M059J (cell line): ENCODE measurements at places on chromosomes 2 and 18. TPM values are rescaled to one million over a fixed set of nuclear protein-coding genes. Genes with fewer than 3 reads are reported as not detected.
A peak's percentile ranks its signal among the peaks of the same experiment; 100 is the strongest.

HOXD8 gene
- total RNA-seq, result 0.49 and 0.84 TPM in 2 replicates

GALM gene
- total RNA-seq, result 3.1 and 3.7 TPM in 2 replicates

EVA1A gene
- total RNA-seq, result 122 and 124 TPM in 2 replicates

ABCG5 gene
- total RNA-seq, result not detected in 2 replicates

PECR gene
- 9.0 and 11.5 TPM in 2 replicates for total RNA-seq

COPS7B gene
- 15.5 and 20.8 TPM in 2 replicates for total RNA-seq

OSR1 gene
- total RNA-seq, result 0.15 TPM in 1 of 2 replicates, not detected in the other

TSPYL6 gene
- total RNA-seq, result not detected in 2 replicates

ERICH2 gene
- not detected in 2 replicates for total RNA-seq

DLX1 gene
- total RNA-seq, result 5.6 and 6.8 TPM in 2 replicates

DNAH7 gene
- total RNA-seq, result 0.64 and 1.1 TPM in 2 replicates

METTL5 gene
- total RNA-seq, result 89.6 and 92.4 TPM in 2 replicates

DNA sequence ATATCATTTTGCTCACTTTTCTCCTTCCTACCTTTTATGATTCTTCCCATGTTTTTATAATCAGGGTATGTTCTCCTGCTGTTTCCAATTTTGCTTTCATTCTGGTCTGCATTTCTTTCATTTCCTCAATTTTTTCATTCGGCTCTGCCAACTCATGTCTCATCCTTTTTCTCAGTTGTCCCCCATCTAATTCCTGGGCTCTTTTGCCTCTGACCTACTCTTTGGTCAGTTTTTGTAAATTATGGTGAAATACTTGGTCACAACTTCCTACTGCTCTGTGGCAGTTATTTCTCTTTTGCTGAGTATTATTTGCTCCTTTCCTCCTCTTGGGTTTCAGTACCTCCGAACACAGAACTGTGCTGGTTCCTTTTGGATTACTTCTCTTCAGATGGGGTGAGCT is 27.5 kb downstream of the MYO7B start:
- DNase-seq, result no peak

DNA sequence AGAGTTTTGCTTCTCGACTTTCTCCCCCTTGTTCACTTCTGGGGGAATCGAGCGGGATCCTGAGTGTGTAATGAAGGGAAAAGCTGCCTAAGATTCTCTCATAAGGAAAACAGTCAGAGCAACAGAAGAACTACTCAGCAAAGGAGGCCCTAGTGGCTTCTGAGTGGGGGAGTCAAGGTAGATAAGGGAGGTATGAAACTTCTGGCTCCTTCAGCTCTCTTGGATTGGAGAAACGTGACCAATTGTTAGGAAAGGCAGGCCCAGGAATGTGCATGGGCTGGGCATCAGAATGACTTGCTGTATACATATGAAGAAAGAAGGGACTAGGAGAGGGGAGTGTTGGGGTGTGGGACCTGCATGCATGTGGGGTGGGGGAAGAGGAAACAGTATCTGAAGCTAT is 73.1 kb downstream of the KCNS3 start:
- no peak for DNase-seq

GRCh38 chr2:132937629-132938028 is 267.6 kb upstream of the LYPD1 start:
- DNase-seq, result peak; percentile 47

- no peak for DNase-seq
These were observed 277.7 kb upstream of the PXDN start for GRCh38 chr2:2021995-2022394.

GRCh38 chr2:200130762-200131166 is 175.4 kb downstream of the MAIP1 start:
- peak; percentile 29 for DNase-seq

GRCh38 chr2:178473931-178474330 is 4.5 kb downstream of the FKBP7 start:
- DNase-seq, result peak; percentile 40

DNA sequence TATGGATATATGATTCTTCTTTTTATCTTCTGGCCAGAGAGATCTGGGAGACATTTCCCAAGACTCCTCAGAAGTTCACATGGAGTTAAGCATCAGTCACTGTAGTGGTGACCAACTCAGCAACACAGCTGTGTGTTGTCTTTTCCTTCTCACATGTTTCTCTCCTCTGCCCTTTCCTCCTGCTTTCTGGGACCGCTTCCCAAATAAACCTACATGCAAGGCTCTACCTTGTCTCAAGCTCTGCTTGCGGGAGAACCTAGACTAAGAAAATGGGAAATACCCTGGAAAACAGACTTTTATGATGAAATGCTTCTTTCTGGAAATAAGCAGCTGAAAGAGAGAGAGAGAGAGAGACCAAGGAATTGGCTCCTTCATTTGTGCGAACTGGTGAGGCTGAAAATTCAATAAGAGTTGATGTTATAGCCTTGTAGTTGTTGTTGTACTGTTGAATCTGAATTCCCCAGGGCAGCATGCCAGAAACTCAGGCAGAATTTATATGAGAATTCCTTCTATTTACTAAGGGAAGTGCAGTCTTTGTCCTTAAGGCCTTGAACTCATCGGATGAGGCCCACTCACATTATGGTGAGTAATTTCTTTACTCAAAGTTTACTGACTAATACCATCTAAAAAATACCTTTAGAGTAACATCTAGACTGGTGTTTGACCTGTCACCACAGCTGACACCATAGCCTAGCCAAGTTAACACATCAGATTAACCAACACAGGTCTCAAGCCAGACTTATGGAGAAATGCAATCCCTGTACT is 22.7 kb upstream of the DSC1 start:
- DNase-seq, result no peak

DNA sequence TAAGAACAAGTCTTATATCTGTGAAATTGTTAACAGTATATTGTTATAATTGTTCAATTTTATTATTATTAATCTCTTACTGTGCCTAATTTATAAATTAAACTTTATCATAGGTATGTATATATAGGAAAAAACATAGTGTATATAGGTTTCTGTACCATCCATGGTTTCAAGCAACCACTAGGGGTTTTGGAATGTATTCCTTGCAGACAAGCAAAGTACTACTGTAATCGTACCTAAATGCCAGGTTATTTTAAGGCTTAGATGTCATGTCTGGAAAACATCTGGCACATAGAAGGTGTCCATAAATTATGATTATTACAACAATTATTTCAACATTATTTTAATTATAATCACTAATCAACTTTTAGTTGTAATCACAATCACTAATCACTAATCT is 8.4 kb downstream of the ITSN2 start:
- DNase-seq, result no peak

- DNase-seq, result peak; percentile 38
These were observed 496 bp upstream of the ITGA4 start for GRCh38 chr2:181456660-181457120.

DNA sequence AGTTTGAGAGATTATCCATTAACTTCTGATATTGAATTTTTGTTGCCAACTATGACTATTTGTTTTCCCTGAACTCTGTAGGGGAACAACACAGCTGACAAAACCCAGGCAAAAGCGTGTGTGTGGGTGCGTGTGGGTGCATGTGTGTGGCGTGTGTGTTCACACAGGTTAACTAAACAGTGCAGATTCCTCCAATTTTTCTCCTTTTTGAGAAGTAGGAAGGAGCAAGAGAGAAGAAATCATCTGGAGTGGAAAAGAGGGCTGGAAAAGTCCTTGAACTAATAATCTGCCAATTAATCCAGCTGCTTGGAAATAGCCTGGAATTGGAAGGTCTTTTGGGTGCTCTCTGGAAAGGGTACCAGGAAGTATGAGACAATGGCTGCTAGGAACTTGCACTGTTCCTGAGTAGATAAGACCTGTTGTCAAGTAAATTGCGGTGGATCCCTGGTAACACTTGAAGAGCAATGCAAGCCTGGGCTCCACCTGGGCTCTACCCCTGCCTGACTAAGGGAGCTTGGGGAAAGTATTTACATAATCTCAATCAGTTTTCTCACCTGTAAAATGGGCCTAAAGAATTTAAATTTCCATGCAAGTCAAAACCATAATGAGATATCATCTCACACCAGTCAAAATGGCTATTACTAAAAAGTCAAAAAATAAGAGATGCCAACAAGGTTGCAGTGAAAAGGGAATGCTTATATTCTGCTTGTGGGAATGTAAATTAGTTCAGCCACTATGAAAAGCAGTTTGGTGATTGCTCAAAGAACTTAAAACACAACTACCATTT is 40.5 kb upstream of the IL1R1 start:
- DNase-seq, result no peak

GRCh38 chr2:16152071-16152927 is 211.9 kb downstream of the MYCN start:
- no peak for DNase-seq

DNA sequence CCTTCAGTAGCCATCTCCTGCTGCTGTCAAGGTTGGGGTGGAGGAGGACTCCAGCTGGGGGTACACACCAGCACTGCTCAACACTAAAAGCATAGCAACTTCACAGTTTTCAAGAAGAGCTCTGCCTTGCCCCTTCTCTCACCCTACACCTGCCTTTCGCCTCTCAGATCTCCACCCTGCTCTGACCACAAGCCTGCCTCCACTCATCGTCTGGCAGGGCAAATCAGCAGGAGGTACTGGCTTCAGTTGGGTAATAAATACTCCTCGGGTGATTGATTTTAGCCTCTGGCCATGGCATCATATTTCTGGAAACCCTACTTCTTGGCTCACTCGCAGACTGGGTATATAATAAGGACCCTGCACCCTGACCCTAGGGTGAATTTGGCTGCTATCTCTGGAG is 3.1 kb upstream of the PRKAG3 start:
- peak; percentile 64 for DNase-seq

DNA sequence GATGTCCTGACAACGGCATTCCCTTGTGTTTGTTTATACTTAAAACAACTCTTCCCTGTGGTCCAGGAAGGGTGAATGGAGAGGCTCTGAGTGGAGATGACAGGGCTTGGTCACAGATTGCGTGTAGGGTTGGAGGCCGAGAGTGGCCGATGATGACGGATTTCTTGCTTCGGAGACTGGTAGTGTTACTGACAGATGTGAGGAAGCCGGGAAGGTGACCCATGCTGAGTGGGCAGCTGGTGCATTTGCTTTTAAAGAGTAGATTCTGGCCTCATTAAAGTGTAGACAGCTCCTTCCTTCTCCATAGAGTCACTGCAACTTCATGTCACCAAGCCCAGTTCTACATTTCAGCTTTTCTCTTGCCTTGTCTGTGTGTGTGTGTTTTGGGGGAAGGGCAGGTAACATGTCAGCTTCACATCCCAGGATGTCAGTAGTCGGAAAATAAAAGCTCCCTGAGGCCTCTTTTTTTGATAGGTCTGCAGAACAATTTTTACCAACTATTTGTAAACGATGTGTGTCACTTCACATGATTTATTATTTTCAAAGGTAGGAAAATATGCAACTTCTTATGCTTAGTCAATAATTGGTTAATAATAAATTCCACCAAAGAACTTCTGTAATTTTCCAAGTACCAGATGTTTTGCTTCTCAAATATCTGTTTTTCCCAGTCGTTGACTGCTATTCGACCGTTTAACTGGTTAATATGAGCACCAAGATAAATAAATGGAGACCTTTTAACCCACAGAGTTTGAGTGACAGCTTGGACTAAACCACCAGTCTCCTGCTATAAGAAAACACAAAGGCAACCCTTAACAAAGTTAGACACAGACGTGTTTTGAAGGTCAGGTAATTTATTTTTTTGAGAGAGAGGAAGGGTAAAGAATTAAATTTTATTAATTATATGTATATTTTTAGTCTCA is 436.9 kb downstream of the SLC4A3 start:
- peak; percentile 23 for DNase-seq

DNA sequence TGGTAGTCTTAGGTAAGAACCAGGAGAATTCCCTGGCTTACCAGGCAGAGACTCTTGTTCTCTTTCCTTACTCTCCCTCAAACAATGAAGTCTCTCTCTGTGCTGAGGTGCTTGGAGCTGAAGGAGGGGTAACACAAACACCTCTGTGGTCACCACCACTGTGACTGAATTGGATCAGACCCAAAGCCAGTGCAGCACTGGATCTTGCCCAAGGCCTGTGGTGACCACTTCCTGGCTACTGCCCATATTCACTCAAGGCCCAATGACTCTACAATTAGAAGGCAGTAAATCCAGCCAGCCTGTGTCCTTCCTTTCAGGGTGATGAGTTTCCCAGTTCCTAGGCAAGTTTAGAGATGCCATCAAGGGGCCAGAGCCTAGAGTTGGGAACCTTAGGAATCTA is 706.8 kb downstream of the SLC4A3 start:
- DNase-seq, result peak; percentile 96

DNA sequence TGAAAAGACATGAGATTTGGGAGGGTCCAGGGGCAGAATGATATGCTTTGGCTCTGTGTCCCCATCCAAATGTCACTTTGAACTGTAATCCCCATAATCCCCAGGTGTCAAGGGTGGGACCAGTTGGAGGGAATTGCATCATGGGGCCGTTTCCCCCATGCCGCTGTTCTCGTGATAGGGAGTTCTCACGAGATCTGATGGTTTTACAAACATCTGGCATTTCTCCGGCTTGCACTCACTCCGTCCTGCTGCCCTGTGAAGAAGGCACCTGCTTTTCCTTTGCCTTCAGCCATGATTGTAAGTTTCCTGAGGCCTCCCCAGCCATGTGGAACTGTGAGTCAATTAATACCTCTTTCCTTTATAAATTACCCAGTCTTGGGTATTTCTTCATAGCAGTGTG is 51.4 kb downstream of the LPIN1 start:
- DNase-seq, result no peak

GRCh38 chr2:174158003-174158402 is 90.3 kb downstream of the OLA1 start:
- DNase-seq, result peak; percentile 59

DNA sequence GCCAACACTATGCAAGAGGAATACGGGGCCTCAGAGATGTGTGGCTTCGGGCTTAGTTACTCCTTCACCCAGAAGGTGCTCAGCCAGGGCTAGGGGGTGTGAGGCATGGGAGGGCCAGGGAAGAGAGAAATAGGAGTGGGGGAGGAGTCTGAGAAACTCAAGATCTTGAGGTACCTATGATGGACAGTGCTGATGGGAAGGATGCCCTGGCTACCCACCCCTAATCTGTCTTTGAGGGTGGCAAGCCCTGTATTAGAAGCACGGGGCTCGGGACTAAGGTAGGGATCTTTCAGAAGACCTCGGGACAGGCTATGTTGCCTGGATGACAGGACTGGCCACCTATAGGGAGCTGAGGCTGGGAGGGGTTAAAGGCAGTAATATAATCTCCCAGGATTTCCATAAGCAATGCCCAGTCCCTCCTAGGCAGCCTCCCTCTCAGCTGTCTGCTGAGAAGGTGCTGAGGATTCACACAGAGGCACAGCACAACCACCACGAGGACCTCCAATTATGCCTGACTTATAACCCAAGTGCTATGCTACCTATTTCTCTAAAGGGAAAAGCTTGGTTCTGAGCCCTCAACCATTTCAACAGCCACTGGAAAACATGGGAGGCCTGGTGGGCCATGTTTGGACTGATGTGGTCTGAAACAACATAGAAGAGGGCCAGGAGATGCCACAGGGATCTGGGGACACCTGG is 23.3 kb downstream of the MTHFD2 start:
- DNase-seq, result no peak

- peak; percentile 0 for DNase-seq
These were observed 65.2 kb downstream of the POU3F3 start for GRCh38 chr2:104919127-104919526.
